ENCODE measurements at places on chromosomes 4 and X.

GRCh38 chr4:145912376-145912775 lies 26.2 kb downstream of the ZNF827 start:
- DNase-seq, result no peak

DNA sequence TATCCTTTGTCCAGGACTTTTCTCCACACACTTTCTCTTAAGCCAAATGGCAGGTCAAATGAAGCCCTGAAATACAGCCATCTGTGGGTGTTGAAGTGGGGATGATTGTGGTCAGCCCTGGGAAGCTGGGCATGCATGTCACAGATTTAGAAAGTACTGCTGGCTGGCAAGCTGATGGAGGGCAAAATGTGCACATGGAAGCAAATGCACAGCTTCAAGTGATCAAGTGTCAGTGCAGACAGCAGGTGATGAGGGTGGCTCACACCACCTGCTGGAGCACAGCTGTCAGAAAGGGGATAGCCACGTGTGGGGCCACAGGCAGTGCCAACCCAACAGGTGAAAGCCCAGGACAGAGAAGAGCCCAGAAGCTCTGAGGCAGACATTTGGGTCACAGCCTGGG lies 40.3 kb upstream of the ATXN3L start:
- no peak for DNase-seq

- DNase-seq, result no peak
Observed at GRCh38 chr4:144582975-144583374, 63.0 kb upstream of the HHIP start.

- no peak for DNase-seq
Observed at GRCh38 chrX:10233173-10233572, 76.4 kb downstream of the CLCN4 start.

GRCh38 chr4:47533689-47534347 lies 48.7 kb downstream of the ATP10D start:
- DNase-seq, result no peak

DNA sequence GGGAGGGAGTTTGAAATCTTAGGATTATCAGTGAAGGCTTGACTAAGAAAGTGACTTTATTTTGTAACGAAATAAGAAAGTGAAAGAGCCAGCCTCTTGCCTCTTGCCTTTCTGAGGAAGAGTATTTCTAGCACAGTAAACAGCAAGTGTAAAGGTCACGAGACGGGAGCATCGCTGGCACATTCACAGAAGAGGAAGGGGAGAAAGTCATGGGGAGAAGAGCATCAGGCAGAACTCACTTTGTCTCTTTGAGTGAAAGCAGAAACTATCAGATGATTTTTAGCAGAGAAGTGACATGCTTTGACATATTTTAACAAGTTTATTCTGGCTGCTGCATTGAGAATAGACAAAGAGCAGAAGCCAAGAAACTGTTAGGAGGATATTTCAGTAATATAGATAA lies 313.8 kb downstream of the CAMK2D start:
- no peak for DNase-seq

GRCh38 chr4:156584100-156584499 lies 387.5 kb downstream of the PDGFC start:
- no peak for DNase-seq
